ENCODE measurements at places on chromosomes 1 and 21.
A peak's percentile ranks its signal among the peaks of the same experiment; 100 is the strongest.

- no peak for DNase-seq
Measured at GRCh38 chr1:48790397-48790796, 13.7 kb upstream of the BEND5 start.

DNA sequence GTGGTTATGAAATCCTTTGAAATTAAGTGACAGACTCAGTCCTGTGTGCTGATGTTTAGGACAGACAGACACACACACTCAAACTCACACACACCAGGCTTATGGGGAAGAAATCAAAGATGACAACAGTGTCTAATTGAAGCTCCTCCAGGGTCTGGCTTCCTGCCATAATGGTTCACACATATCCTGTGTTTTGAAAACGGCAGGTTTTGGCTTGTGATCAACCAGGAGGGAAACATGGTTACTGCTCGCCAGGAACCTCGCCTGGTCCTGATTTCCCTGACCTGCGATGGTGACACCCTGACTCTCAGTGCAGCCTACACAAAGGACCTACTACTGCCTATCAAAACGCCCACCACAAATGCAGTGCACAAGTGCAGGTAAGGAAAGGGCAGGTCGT is 4.6 kb downstream of the MTARC1 start:
- no peak for DNase-seq

DNA sequence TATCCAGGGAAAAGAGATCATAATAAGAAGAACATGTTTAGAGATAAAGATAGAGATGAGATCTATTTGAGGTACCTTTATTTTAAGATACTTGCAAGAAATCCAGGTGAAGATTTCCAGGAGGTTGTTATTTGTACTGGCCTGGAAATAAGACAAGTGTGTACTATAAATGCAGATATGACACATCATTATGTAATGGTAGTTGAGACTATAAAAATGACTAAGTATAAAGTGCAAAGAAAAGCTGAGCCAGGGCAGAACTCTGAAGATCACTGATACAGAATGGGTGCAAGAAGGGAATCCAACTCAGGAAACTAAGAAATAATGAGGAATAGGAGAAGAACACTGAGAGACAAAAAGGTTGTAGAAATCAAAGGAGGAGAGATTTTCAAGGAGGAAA is 378.2 kb upstream of the PBX1 start:
- DNase-seq: no peak

GRCh38 chr1:110184446-110184845 is 25.7 kb upstream of the KCNC4 start:
- DNase-seq: no peak

DNA sequence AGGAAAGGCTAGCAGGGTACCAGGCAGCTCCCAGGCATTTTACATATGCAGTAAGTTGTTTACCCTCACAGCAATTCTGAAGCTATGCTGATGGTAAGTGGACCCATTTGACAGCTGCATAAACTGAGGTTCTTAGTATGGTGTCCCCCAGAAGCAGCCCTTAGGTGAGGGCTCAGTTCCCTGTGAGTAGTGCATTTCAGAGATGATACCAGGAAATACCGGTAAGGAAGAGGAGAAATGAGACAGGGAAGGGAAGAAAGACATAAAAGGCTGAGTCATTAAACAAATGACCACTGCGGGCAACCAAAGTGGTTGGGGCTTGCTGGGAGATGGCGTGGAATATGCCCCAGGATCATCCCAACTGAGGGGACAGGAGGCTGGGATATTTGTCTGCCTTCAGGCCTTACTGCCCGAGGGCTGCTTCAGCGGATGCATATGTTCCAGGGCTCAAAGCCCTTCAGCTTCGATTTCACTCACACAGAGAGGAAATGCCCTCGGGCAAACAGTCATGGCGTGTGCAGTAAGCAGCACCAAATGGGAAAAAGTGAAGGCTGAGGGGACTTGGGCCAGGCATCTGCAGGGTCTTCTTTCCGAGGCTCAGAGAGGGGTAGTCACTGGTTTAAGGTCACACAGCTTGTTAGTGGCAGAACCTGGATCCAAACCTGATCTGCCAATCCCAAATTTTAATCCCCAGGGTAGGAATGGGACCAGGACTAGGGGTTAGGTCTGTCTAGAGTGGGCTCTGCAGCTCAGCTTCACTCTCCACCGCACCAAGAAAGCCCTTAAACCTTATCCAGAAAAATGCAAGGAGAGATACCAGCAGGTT is 133.7 kb upstream of the RUNX3 start:
- no peak for DNase-seq

GRCh38 chr1:27656157-27656893 is 15.7 kb downstream of the IFI6 start:
- DNase-seq: no peak

DNA sequence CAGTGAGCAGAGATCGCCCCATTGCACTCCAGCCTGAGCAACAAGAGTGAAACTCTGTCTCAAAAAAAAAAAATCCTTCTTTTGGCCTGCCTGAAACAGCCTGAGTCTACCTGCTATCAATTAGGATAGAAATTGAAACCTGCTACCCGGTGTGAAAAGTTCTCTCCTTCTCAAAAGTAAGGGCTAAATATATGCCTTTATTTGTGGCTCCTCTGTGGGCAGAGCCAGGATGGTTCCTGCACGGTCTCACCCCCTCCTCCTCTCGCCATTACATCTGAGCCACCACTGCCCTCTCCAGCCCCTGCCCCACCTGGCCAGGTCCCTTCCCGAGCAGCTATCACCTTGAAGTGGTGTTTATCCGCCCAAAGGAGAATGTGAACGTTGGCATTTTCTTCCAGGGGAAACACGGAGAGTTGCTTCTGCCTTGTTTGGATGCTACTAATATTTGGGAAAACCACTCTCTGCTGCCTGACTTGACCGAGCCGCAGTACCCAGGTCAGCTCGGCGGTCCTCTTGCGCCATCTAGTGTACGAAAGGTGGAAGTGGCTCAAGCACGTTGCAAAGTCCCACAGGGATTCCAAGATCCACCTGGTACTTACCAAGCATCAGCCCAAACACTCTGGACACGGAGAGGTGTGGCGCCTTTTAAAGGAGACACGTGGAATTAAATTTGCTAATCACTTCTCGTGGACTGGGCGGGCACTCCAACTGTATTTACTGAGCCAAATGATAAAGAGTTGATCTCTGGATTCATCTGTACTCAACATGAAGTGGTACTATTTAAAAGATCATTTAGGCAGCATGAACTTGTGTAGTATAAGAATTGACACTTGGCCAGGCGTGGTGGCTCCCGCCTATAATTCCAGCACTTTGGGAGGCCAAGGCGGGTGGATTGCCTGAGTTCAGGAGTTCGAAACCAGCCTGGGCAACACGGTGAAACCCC is 31.9 kb downstream of the SETD4 start:
- DNase-seq: peak; percentile 37

- DNase-seq: no peak
Measured at GRCh38 chr21:40120940-40121575, 253.8 kb downstream of the PCP4 start.

DNA sequence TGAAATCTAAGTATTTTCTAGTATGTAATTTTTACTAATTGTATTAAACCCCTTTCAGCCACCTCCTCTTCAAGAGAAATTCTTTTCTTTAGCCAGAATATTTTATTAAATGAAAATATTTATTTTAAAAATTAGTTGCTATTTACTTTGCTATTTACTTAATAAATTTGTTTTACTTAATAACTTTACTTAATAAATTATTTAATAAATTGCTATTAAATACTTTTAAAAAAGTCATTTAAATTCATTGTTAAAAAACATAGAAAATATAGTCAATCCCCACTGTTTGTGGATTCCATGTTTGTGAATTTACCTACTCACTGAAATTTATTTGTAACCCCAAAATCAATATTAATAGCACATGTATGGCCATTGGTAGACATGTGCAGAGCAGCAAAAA is 105.6 kb downstream of the ATP1B1 start:
- DNase-seq: no peak

DNA sequence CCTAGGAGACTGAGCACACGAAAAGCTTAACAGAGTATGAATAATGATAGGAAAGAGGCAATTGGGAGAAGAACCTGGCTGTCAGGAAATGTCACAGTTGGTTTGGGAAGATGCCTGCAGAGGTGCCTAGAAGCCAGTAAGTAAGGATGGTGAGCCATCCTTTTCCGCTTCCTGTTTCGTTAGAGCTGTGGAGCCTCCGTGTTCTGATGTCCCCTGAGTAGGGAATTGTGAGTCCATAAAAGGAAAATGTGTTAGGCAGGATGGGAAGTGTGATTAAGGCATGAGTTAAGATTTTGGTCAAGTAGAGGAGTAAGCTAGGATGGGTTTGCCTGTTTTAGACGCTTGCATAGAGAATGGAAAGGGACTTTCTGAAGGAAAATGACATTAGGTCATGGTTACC is 9.0 kb downstream of the CLIC4 start:
- DNase-seq: no peak
